NCI-H2107 (cell line): ENCODE measurements at places on chromosomes 4 and X.

GRCh38 chr4:174928174-174928573 is 10.0 kb downstream of the ADAM29 start:
- DNase-seq = no peak

DNA sequence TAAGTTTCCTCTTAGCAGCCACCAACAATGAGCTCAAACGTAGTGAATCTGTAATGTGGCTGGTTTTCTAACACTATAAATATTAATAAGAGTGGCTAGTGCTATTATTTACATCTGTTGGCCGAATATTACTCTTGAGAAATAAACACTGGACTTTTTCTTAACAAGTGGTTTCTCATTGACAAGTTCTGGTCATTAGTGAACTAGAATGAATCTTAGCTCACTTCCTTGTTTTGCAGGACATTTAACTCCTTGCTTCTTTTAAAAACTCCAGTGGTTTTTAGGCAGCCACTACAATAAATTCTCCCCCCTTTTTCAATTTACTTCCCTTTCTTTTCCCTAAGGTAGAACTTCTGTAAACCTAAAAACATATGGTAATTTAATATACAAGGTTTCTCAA is 177.2 kb downstream of the ARAP2 start:
- no peak for DNase-seq

GRCh38 chr4:105998171-105999063 is 103.1 kb downstream of the NPNT start:
- no peak for DNase-seq

- no peak for DNase-seq
Observed at GRCh38 chr4:55458611-55459010, 62.9 kb downstream of the TMEM165 start.

DNA sequence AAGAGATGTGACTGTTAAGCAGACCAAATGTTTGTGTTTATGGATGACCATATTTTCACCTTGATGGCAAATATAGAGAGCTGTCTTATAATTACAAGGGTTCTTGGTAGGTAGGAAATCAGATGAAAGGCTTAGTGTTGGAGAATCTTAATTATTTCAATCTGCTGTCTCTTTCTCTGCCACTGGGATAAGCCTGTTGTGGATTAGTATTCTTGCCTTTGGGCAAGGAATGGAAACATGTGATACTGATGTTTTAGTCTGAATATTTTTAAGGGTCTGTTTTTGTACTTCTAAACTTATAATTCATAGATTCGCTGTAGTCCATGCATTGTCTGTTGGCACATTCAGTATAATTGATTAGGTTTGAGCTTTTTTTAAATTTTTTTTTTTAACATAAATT is 23.7 kb upstream of the NUDT6 start:
- no peak for DNase-seq

DNA sequence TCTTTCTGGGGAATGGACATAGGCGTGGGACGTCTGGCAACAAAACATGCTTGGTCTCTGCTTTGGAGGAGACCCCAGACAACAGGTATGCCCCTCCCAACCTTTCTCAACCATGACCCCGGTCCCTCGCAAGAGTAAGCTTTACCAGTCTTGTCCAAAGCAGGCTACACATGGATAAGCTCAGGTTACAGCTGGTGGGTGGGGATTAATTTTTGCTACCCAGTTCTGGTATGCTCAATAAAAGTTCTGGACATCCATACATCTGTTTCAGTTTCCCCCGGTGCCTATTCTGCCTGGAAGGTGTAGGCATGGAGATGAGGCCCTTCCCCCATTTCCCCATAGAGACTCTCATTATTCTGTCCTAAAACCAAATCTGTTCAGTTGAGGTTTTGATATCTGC is 54.5 kb upstream of the NOCT start:
- no peak for DNase-seq

GRCh38 chrX:11367609-11368430 is 74.6 kb downstream of the AMELX start:
- no peak for DNase-seq

DNA sequence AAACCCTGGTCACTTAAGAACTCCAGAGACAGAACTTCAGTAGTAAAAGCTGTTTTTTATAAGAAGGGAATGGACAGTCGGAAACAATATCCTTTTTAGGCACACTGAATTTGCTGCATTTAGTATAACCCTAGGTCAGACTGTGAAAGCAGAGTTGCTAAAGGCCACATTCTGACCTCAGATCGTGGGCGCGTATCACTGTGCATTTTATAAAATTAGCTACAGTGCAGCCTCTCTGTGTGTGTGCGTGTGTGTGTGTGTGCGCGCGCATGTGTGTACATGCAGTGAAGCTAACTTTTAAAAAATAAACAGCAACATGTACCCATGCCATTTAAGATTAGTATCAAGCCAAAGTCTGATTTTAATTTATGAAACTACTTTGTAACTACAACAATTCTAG is 8.0 kb downstream of the ZNF827 start:
- no peak for DNase-seq

- DNase-seq = no peak
Observed at GRCh38 chrX:54776061-54776460, 22.0 kb downstream of the ITIH6 start.

GRCh38 chr4:182286035-182286434 is 42.8 kb downstream of the TENM3 start:
- DNase-seq = no peak

GRCh38 chrX:126137899-126138298 is 28.2 kb downstream of the DCAF12L2 start:
- DNase-seq = no peak

- no peak for DNase-seq
Observed at GRCh38 chr4:41143311-41144039, 70.9 kb downstream of the APBB2 start.

DNA sequence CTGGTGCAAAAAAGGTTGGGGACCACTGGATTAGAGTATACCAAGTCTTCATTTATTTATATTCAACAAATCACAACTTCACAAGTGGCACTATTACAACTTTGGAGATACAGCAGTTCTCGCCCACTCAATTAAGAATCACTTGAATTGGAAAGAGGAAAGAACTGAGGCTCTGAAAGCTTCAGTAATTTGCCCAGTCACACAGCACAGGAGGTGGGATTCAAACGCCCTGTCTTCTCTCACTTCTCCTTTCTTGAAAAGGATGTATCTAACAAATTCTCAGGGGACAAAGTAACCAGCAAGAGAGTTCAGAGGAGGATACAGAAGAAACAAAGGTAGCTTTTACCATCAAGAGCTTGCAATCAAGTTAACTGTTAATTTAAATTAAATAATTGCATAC is 12.4 kb downstream of the SMIM14 start:
- DNase-seq = no peak

- no peak for DNase-seq
Observed at GRCh38 chrX:148417934-148418333, 82.5 kb upstream of the AFF2 start.

- no peak for DNase-seq
Observed at GRCh38 chrX:119635799-119636198, 29.6 kb upstream of the NKRF start.

- no peak for DNase-seq
Observed at GRCh38 chrX:133645256-133645655, 230.0 kb upstream of the GPC4 start.

- DNase-seq = no peak
Observed at GRCh38 chr4:162972661-162973330, 193.9 kb downstream of the NAF1 start.

GRCh38 chr4:97645071-97645821 is 498.0 kb downstream of the STPG2 start:
- no peak for DNase-seq

DNA sequence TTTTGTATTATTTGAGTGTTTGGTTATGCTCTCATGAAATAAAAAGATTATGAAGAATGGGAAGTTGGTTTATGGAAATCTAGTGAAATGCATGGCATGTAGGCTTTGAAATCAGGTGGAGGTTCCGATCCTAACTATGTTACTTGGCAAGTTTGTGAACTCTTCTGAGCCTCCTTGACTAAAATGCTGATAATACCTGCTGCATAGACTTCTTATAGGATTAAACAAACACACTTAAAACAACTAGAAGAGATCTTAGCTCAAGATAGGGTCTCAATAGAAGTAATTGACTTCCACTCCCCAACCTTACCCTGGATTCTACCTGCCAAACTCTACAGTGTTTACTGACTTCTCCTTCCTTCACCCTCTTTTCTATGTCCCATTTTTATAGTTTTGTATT is 22.2 kb upstream of the TLR2 start:
- no peak for DNase-seq

- no peak for DNase-seq
Observed at GRCh38 chr4:93749292-93749761, 79.2 kb upstream of the ATOH1 start.

DNA sequence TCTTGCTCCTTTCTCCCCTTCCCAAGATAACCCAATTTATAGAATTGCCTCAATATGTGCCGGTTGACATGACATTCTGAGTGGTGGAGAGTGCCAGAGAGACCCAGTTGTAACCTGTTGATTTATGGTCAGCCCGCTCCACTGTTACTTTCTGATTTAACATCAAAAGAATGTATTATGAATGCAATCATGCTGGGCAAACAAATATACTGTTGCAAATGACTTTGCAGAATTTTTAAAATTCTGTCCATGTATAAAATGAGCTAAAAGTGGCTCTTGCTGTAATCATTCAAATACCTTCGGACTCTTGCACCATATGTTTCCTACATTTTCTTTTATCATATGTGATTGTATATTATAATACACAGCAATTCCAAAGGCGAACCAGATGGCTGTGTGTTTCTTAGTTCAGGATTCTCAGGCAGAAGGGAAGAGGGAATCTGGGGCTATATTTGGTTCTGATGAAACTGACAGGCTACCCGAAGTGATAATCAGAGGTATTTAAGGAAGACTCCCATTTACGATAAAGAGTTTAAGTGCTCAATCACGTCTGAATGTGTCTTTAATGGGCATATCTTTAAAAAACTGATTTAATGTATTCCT is 131.7 kb downstream of the CLCN4 start:
- DNase-seq = no peak

DNA sequence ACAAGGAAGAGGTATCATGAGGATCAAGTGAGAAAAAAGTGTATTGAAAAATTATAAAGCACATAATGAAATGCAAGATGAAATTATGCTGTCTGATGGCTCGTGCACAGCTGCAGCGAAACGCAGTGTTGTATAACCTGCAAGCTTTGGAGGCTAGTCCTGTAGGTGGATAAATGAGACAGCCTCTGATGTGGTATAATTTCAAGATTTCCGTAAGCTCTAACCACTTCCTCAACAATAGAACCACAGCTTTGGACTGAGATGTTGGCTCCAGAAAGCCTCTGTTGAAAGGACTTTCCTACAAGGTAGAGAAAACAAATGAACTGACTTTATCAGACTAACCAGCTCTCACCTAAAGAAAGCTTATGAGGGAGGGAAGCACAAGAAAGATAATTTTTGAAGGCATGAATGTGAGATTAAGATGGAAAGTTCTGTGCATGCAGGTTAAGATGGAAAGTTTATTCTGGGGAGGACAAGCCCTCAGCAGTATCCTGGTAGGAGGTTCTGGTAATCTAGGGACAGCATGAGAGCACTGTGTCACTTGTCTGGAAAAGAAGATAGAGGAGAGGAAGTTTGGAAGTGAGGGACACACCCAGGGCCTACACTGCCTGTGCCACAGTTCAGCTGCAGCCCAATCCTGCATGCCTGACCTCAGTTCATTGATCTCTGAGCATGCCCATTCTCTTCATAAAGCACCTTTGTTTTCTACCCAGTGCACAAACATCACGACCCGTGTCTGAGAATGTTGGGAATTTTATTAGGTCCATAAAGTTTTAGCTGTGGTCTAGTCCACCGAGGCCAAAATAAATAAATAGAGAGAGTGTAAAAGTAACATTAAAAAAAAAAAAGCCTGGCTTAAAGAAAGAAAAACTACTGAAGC is 161.5 kb upstream of the SFRP2 start:
- no peak for DNase-seq

GRCh38 chr4:88143504-88143903 is 14.9 kb downstream of the ABCG2 start:
- no peak for DNase-seq

- no peak for DNase-seq
Observed at GRCh38 chr4:183081116-183081469, 18.0 kb upstream of the WWC2 start.

DNA sequence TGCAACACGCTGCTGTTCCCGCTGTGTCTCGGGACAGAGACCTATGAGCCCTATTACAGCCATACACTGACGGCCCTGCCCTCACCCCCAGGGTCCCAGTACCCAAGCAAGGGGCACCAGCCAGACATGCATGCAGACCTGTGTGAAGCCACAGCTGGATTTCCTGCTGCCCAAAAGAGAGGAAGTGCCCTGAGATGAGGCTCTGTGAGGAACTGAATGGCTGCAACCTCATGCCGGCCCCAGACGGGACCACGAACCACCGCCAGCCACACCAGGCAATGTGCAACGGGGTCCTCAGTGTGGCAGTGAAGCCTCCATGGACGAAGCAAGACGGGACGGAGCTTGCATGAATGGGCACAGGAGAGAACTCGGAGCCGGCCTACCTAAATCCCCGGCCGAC is 21.1 kb downstream of the CTBP1 start:
- no peak for DNase-seq

DNA sequence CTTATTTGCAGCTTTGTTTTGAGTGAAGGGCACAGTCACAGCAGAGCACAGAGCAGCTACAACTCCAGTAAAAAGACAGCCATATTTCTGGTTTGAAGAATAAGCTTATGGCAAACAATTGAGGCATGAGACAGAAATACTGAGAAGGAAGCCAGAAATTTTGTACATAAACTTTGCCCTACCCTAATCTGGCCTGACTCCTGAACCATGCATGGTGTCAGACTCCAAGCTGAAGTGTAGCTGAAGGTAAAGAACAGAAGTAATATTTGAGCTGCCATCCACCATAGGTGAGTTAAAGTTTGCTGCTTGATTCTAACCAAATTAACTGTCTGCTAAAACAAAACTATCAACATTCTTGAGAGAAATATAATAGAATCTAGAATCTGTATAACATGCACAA is 24.5 kb upstream of the TMEM192 start:
- no peak for DNase-seq
